ENCODE measurements at places on chromosomes 16 and 17.

- no peak for DNase-seq
Observed at GRCh38 chr16:85584819-85585282, 28.3 kb upstream of the GSE1 start.

DNA sequence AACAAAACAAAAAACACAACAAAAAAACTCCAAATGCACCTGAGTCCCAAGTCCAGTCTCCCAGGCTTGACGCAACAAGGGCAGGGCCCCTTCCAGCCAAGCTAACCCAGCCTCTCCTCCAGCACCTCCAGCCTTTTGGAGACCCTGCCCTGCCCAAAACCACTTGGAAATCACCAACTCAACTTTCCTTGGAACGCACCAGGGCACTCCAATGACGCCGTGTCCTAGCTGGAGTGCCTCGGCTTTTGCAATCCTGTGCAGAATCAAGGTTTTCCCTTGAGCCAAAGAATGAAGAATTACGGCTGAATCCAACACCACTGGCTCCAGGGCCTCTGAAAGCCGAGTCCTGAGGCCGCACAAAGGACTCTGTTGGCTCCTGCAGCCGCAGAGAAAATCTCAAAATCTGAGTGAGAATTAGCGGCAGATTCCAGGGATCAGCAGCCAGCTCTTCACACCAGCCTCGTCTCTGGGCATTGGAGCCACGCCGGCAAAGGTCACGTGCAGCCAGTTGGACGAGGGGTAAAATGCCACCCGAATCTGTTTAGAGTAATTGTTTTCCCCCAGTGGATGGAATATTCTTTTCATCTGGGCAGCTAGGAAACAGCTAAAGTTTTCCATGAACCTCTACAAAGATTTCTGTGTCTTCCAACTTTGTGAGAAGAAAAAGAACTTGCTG lies 9.7 kb upstream of the BAIAP2 start:
- DNase-seq, result no peak

DNA sequence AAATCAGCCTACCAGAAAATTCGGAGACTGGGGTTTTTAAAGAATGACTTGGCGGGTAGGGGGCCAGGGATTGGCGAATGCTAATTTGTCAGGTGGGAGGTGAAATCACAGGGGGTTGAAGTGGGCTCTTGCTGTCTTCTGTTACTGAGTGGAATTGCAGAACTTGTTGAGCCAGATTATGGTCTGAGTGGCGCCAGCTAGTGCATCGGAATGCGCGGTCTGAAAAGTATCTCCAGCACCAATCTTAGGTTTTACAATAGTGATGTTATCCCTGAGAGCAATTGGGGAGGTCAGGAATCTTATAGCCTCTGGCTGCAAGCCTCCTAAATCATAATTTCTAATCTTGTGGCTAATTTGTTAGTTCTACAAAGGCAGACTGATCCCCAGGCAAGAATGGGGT lies 762 bp upstream of the RBL2 start:
- DNase-seq, result no peak

GRCh38 chr17:50205111-50205962 lies 3.9 kb upstream of the COL1A1 start:
- no peak for DNase-seq

DNA sequence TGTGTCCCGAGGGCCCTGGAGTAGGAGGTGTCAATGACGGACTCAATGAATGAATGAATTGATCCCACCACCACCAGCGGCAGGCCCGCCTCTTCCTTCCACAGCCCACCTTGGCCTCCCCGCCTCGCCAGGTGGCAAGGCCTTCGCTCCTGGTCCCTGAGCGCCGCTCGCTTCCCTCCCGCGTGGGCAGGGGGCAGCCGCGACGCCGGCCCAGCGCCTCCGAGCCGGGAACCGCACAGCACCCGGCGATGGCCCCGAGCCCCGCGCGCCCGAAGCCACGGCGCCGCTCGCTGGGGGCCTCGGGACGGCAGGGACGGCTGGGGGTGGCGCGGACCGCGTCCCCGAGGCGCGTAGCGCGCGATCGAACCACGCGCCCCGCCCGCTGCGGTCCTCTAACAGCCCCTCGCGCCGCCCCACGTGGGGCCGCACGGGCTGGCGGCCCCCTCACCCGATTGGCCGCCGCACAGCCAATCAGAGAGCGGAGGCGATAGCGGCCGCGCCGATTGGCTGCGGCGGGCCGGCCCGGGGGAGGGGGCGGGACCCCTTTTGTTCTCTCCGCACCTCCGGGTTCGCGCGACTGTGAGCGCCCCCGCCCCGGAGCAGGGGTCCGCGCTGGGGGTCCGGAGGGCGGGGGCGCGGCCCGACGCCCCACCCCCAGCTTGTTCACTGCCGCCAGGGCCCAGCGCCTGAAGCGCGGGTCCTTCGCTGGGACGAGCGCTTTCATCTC lies 31.4 kb downstream of the ACTG1 start:
- peak; percentile 32 for DNase-seq

GRCh38 chr17:50956750-50957523 lies 90.8 kb upstream of the TOB1 start:
- peak; percentile 31 for DNase-seq

DNA sequence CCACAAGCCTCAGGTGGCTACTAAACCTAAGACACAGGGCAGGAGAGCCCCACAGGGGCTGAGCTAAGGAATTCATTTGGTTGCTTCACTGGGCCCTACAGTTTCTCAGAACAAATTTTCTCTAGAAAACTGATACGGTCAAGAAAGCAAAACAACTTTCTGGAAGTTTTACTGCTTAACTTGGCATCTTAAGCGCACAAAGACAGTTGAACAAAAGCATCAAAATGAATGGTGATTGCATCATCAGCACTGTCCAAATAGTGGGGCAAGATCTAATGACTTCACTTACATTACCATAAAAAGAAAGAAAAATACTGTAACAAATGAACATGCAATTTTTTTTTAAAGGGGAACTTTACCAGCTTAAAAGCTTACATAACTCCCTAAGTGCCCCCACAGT lies 47.6 kb downstream of the XPO6 start:
- no peak for DNase-seq

- DNase-seq, result no peak
Observed at GRCh38 chr16:11162586-11163268, 93.3 kb downstream of the SOCS1 start.

- no peak for DNase-seq
Observed at GRCh38 chr16:87161822-87162676, 155.1 kb downstream of the C16orf95 start.

DNA sequence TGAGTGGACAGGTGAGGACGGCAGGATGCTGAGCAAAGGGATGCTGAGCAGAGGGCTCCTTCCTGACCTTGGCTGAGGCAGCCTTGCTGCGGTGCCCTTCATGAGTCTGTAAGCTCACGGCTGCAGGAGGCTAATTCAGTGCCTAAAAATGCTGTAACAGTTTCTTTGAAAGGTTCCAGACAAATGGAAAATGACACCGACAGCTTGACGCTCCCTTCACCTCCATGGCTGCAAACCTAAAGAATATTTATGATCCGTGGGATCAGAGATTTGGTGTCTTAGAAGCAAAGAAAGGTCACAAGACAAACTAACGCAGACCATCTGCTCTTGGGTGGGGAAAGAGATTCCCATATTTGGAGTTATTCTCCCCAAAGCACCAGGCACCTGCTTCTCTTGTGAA lies 28.0 kb downstream of the TOM1L2 start:
- DNase-seq, result no peak

GRCh38 chr17:18035704-18036103 lies 3.3 kb downstream of the ATPAF2 start:
- no peak for DNase-seq

DNA sequence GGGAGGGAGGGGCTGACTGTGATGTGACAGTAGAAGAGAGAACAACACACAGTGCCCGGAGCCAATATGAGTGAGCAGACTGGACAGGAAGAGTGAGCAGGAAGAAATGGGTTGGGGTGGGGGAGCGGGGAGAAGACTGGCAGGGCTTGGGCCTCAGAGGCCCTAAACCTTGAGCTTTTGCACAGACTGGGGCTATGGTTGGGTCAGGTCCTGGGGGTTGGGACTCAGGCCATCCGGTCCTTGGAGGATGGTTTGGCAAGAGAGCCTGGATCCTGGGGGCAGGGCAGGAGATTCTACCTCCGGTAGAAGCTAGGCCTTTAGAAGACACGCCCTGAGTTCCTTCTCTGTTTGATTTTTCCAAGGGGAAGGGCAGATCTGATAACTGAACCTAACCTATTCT lies 1.1 kb downstream of the CAMTA2 start:
- DNase-seq, result no peak

GRCh38 chr17:81959362-81960129 lies 1.4 kb downstream of the NOTUM start:
- peak; percentile 70 for DNase-seq

GRCh38 chr17:17987901-17988300 lies 15.2 kb downstream of the DRC3 start:
- no peak for DNase-seq

DNA sequence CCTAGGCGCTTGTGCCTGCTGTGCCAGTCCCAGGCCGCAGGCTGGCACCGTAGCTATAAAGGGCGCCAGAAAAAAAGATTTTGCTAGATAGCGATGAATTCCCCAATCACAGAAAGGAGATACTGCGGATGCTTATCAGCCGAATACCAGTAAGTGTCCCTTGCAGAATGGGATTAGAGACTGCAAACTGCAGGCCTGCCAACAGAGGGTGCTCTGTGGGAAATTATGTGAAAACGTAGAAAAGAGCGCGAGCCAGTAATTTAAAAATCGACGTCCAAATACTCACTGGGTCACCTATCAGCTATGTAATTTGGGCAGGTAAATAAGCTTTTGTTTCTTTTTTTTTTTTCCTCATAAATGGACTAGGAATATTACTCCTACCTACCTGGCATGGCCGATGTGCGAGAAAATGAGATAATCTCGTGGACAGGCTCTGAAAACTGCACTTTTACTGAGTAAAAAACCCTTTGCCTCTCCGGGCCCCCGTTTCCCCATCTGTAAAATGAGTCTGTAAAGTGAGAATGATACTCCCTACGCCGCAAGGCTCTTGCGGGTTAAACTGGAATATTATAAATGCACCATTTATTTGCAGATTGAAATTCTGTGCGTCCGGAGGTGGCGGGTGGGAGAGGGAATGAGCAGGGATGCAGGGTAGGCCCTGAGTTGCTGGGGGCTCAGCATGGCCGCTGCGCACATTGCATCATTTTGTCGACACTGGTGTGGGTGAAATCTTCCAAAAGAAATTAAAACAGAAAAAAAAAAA lies 1.2 kb upstream of the COG1 start:
- DNase-seq, result peak; percentile 22

DNA sequence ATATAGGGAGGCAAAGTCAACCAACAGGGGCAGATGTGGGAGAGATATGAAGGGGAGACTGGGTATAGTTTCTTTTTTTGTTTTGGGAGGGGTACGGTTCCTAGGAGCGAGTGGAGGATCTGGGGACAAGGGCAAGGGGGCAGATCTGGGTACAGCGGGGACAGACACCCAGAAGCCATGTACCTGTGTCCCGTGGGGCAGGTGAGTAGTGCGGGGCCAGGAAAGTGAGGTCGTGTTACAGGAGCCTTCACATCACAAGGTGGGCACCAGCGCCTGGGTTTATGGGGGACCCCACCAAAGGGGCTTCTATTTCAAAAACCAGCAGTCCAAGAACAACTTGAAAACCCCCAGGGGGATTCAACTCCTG lies 11.5 kb downstream of the LITAF start:
- no peak for DNase-seq

DNA sequence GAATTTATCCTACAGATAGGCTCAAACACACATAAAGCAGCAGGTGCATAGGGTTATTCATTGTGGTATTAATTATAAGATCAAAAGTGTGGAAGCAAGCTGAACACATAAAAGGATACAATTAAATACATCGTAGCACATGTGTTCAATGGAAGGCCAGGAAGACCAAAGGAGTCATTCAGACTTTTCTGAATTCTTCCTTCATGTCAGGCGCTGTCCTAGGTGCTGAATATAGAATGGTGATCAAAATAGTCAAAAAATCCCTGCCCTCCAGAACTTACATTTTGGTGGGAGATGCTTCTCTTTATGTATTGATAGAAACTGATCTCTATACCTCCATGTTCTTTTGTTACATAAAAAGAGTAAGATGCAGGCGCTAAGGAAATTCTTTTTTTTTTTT lies 439.0 kb upstream of the ASIC2 start:
- no peak for DNase-seq

DNA sequence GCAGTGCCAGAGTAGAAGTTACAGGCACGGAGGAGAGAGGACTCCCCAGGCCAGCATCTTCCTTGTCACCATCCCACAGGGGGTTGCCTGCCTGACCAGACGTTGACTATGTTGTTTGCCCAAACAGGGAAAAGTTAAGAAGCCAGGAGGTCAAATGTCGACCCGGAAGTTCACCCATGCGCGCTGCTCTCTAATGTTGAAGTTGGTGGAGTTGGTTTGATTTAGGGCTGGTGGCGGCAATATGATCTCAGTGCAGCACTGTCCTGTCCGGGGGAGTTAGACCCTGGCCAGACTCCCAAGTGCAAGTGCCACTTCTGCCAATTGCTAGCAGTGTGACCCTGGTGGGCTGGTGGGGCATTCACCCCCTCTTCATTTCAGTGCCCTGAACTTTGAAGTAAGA lies 30.4 kb downstream of the RGS9 start:
- DNase-seq, result no peak

DNA sequence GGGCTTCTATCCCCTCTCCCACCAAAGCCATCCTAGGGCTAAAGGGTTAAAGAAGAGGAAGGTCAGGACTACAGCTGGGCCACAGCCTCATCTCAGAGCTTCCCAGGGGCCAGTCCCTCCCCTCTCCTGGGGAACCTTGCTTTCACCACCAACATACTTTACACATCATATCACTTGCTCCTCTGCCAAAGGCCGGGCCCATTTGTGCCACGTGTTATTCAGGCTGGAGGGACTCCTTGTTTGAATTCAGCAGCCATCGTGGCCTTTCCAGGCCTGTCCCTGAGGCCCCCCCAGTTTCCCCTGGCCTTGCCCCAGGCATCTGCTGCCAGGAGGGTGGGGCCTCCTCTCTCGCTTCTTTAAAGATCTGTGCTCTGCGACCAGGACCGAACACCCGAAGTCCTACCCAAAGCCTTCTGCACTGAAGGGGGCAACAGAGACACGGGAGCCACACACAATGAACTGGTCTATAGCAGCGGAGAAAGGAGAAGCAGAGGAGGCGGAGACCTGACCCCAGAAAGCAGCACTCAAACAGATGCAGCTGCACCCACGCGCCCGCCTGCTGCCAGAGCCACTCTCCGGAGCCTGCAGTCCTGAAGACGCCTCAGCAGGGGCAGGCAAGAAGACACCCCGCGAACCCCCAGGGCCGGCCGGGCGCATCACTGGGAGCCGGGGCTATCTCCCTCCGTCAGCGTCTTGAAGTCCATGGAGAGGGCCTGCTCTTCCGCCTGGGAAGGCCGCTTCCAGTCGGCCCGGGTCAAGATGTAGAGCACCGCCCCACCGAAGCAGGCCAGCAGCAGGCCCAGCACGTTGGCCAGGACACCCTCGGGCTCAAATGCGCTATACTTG lies 12.1 kb downstream of the CYB561 start:
- no peak for DNase-seq

- no peak for DNase-seq
Observed at GRCh38 chr17:72600934-72601333, 480.1 kb downstream of the SOX9 start.
